ENCODE measurements at places on chromosomes 16 and 17.
A peak's percentile ranks its signal among the peaks of the same experiment; 100 is the strongest.

GRCh38 chr17:72952220-72952619 is 140.3 kb downstream of the SLC39A11 start:
- DNase-seq = no peak

DNA sequence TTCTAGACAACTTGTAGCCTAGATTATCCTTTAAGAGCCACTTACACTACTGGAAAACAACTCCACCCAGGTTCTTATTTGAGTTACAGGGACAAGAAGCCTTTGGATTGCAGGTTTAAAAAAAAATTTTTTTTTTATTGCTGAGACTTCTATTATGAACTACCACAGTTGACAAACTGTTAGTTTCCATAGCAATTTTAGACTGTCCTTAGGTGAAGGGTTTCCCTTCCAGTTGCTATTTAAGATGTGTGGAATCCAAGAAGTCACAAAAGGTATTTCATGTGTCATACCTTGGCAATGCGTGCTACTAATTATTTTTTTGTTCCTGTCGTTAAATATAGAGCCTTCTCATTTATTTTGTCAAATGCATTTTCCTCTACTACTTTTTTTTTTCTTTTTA is 253.2 kb downstream of the PRKCA start:
- no peak for DNase-seq

- no peak for DNase-seq
Measured at GRCh38 chr17:43595466-43595865, 49.3 kb upstream of the ETV4 start.

- no peak for DNase-seq
Measured at GRCh38 chr16:69818891-69819545, 56.9 kb downstream of the WWP2 start.

DNA sequence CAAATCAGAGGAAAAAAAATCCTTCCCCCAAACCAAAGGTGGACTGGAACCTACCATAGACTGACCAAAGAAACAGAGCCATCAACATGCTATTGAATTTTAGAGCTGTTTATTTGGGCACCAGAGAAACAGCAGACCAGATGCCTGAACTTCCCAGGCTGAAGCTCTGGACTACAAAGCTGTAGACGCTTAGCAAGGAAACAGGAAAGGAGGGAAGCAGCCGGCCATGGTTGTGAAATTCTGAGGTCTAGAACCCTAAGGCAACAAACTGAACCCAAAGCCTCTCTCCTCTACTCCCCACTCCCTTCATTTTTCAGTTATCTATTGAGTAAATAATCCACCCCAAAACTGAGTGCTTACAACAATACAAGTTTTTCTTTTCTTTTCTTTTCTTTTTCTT is 45.4 kb upstream of the MEIOC start:
- peak; percentile 4 for DNase-seq

DNA sequence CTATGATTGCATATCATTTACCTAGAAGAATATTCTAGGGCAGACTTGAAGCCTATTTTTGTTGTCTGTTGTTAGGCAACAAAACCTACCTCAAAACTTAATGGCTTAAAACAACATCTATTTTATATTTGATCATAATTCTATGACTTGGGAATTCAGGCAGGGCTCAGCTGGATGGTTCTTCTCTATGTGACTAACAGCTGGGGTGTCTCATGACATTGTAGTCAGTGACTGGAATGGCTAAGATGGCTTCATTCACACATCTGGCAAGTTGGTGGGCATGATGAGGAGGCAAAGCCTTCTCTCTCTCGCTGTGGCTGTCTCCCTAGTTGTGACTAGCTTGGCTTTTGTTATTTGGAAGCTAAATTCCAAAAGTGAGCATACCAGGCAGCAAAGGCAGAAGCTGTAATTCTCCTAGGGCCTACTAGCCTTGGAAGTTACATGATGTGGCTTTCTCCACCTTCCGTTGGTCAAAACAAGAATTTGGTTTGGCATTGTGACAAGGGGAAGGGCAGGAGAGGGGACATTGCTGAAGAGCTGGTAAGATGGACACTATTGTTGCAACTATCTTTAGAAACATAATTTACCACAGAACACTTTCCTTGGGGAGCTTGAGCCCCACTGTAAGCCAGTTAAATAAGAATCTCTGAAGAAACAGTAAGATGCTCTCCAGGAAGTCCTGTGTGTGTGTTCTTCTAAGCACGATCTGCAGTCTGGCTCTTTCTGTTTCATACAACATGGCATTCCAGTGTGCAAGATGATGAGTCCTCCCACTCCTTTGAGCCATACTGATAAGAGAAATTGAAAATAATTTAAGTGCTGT is 39.4 kb downstream of the ZNRF1 start:
- peak; percentile 50 for DNase-seq

DNA sequence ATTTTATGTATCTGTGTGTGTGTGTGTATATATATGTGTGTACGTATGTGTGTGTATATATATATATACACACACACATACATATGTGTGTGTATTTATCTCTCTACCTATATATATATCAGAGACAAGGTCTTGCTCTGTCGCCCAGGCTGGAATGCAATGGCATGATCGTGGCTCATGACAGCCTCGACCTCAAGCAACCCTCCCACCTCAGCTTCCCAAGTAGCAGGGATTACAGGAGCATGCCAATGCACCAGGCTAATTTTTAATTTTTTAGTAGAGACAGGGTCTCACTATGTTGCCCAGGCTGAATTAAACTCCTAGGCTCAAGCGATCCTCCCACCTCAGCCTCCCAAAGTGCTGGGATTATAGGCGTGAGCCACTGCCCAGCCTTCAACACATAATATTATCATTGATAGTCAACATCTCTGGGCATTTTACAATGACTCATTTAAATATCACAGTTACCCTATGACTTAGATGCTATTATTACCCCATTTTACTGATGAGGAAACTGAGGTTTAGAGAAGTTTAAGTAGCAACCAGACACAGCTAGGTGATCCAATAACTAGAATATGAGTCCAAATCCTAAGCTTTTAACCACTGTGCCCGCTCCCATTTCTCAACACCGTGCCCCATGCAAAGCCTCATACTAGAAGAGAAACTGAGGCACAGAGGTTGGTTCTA is 24.3 kb downstream of the G6PC3 start:
- DNase-seq = peak; percentile 51

- peak; percentile 91 for DNase-seq
Measured at GRCh38 chr16:85978291-85978775, 79.4 kb downstream of the IRF8 start.

DNA sequence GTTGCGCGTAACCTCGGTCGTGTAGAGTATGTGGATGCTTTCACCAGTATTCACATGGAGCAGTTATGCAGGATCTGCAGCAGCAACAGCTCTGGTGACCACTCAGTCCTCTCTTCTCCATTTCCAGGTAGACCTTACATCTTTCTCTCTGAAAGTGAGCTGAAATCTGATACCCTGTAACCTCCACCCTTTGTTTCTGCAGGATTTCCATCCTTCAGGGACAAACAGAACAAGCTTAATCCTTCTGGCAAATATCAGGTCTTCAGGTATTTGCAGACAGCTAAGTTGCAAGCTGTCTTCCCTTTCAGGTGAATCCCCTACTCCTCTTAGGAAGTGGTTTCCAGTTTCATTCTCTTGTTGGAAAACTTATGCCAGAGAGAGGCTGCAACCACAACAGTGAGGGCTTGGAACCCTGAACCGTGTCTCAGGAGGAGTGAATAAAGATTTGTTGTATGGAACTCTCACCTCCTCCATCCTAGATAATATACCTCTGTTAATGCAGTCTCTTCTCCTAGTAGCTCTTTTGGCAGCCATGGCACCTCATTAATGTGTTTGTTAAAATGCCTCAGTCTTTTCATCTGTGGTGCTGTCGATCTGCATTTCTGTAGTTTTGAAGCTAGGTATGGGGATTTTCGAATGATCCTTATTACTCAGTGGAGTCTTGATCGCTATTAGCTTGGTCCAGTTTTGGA is 172.5 kb downstream of the PRKCA start:
- no peak for DNase-seq

DNA sequence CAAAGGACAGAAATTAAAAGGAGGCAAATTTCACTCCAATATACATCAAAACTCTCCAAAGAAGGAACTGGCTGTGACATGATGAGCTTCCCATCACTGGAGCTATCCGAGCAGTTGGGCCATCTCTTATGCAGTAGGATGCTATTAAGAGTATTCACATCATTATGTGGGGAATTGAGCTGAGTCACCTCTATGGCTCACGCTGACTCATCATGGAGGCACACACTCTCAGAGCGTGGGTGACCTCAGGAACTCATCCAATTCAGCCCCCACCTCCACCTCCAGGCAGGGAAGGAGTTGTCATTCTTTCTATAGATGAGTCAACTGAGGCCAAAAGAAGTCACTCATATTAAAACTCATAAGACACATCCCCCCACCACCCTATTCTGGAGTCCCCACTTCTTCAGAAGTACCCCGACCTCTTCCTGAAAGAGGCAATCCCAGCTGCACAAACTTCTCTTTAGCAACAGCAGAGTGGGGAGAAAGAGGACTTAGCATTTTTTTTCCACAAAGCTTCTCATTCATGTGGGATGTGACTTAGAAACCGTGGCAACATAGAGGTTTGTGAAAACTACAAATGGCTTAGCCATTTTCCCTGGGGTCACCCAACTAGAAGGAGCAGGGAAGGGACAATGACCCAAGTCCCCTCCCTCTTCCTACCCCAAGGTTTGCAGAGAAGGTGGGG is 32.5 kb downstream of the ABCC12 start:
- peak; percentile 57 for DNase-seq

GRCh38 chr17:19410875-19411620 is at the start of gene RNF112:
RNF112 (plus strand) TSS chr17:19411232; CDS start chr17:19411409, 177 bp downstream.
- DNase-seq = no peak

GRCh38 chr16:66332634-66333610 is 33.6 kb upstream of the CDH5 start:
- DNase-seq = no peak

- DNase-seq = no peak
Measured at GRCh38 chr16:629833-630248, 944 bp upstream of the WFIKKN1 start.

- DNase-seq = no peak
Measured at GRCh38 chr17:47235506-47235905, 18.1 kb upstream of the ITGB3 start.

DNA sequence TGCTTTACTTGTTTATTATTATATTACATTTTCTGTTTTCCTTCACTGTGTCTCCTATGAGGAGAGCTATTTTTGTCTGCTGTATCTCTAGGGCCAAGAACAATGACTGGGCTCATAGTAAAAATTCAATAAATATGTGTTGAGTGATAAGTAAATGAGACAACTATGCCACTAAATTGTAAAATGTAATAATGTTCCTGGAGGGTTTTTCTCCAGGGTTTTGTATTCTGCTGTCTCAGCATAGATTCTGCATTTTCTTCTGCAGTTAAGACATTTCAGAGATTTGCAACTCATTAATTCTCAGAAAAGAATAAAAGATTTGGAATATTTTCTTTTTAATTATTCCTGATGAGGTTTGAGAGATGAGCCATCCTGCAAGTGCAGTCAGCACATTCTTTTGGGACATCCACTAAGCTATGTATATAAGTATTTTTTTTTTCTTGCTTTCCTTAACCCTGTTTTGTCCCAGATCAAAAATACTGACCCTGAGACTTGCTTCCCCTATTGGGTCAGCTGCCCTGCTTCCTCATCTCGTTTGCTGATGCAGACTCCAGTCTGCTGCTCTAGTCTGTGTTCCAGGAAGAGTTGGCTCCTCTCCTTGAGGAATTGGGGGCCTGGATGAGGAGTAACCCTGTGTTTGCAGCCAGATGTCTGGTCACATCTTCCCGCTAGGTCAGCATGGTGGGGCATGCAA is 122.9 kb downstream of the ABCA8 start:
- DNase-seq = peak; percentile 48

GRCh38 chr16:21103941-21104860 is 46.4 kb downstream of the DNAH3 start:
- DNase-seq = peak; percentile 18

- peak; percentile 94 for DNase-seq
Measured at GRCh38 chr17:68909066-68909465, 46.1 kb downstream of the ABCA8 start.
